ENCODE measurements at places on chromosomes 2 and 18.
A peak's percentile ranks its signal among the peaks of the same experiment; 100 is the strongest.

GRCh38 chr2:237413777-237414661, at the start of gene COL6A3:
TSS of gene COL6A3 (minus strand) at chr2:237414164. CDS start at chr2:237396817, 17,347 bp downstream.
- no peak for DNase-seq

GRCh38 chr18:47215554-47216138, 35.8 kb downstream of the SKOR2 start:
- no peak for DNase-seq

GRCh38 chr2:104755026-104755878, 98.7 kb upstream of the POU3F3 start:
- DNase-seq: no peak

DNA sequence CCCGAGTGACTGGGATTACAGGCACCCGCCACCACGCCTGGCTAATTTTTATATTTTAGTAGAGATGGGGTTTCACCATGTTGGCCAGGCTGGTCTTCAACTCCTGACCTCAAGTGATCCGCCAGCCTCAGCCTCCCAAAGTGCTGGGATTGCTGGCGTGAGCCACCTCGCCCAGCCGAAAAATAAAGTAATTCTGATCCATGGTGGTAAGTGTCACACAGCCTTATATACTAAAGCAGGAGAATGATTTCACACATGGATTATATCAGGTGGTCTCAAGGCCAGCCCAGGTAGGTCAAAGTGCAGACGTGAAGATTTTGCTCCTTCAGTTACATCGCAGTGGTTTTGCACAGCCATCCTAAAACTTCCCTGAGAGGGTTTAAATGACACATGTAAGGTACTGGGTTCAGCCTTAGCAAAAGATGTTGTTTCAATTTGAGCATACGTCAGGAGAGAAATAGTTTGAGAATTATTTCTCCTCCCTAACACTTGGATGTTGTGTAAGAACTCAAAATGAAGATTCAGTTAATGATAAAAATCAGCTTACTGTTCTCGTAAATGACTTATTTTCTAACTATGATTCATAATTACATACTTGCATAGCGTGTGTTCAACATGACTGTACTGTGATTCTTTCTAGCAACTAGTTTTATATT, 93.0 kb upstream of the SLC39A10 start:
- peak; percentile 13 for DNase-seq

GRCh38 chr2:165825041-165825440, 31.0 kb upstream of the GALNT3 start:
- no peak for DNase-seq

DNA sequence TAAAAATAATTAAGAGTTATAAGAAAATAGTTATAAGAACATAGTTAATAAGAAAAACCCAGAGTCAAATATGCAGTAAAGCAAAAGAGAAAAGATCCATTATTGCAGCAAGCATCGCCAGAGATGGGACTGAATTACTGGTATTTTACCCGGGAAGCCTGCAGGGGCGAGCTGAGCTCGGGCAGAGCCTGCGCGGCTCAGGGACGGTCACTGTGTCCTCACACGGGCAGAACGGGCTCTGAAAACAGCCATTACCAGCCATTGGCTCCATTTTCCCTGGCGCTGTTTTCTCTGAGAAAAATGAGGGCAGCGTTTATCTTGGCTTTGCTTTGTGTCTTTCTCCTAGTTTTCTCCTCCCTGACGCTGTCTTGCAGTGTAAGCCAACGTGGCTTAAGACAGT, 95.3 kb upstream of the ALKAL2 start:
- no peak for DNase-seq

DNA sequence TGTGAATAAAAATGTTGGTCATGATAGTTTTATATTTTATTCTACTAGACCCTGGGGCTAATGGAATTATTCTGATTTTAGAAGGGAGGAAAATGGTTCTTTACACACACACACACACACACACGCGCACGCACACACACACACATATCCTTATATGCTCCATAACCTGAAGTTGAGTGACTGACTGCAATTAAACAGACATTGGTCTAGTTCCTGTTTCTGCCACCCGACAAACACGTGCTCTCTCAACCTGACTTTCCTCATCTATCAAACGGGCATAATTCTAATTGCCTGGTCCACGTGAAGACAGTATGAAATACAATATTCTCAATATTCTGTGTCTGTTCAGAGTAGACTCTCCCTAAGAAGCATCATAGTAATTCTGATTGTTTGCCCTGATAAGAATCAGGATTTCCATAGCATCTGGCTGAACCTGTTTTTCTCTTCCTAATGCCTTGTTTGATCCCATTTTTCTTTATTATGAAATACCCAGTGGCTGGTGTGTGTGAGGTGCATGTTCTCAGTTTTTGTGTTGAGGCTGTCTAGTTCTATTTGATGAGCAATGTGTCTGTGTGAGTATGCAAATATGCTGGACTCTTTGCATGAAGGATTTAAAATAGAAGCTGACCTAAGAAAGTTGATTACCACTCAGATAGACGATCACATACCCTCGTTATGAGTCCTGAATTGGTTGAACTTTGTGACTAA, 51.0 kb downstream of the SETBP1 start:
- DNase-seq: no peak

- no peak for DNase-seq
These were observed 2.3 kb downstream of the PRKD3 start for GRCh38 chr2:37322368-37322767.

DNA sequence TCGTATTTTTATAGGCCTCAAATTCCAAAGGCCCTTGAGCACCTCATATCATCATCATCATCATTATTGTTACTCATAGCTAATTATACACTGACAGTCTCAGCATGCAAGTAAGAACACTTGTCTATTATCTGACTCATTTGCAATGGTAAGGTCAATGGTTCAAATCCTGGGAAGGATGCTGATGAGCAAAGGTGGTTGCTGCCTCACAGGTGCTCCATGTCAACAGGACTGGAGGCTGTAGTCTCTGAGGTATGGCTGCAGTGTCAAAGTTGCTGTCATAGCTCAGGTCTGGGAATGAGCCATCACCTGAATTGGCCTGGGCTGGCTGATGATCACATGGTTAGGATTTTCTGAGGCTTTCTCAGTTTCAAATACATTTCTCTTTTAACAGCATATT, 379.3 kb downstream of the BCL11A start:
- no peak for DNase-seq

Data from stimulated activated CD4-positive, alpha-beta T cell treated with anti-CD3 and anti-CD28 coated beads, Interleukin-1b, Interleukin-23, amount 100 ng/mL, for 1 hour (primary cell).